IPS DF 6.9 (cell line): ENCODE measurements at places on chromosomes 4 and X.

DNA sequence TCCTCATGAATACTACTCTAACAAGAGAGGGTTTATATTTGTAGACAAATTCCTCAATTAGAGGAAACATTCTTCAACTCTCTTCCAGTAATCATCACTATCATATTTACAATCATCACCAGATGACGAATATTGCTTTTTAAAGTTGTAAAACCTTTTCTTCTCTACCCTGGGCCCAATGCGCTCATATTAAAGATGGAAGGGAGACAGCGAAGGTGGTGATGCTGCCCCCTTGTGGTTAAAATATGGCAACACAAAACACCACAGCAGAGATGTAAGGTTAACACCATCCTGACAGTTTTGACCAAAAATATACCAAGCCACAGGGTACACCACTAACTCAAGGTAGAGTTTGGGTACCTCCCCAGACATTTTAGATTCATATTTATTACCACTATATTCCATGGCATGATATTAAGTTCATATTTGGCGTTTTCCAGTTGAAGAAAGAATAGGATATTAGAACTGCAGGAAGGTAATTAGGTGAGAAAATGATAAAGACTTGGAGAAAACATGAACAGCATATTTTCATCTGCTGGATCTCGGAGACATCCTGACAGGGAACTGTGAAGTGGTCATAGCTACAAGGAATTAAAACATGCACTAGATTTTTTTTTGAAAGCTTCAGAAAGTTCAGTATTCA is 72.8 kb downstream of the SLC9A7 start:
- DNase-seq, result peak; percentile 9

GRCh38 chr4:81221303-81222081 is 6.5 kb upstream of the PRKG2 start:
- DNase-seq, result no peak

- DNase-seq, result no peak
These were observed 51.8 kb upstream of the JADE1 start for GRCh38 chr4:128757712-128758111.

GRCh38 chr4:156571146-156571545 is 400.5 kb downstream of the PDGFC start:
- no peak for DNase-seq

- no peak for DNase-seq
These were observed 18.8 kb downstream of the MCUB start for GRCh38 chr4:109578846-109579245.

DNA sequence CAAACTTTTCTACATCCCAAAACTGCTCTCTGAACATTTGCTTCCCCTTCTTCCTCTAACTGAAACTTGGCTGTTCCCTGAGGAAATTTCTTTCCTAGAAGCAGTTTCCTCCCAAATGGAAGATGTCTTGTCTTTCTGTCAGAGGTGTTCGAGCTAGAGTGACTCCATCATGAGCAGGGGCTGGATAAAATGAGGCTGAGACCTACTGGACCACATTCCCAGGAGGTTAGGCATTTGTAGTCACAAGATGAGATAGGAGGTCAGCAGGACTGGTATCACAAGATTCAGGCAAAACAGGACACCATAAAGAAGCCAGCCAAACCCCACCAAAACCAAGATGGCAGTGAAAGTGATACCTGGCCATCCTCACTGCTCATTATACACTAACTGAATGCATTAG is 35.8 kb upstream of the PGRMC2 start:
- no peak for DNase-seq

DNA sequence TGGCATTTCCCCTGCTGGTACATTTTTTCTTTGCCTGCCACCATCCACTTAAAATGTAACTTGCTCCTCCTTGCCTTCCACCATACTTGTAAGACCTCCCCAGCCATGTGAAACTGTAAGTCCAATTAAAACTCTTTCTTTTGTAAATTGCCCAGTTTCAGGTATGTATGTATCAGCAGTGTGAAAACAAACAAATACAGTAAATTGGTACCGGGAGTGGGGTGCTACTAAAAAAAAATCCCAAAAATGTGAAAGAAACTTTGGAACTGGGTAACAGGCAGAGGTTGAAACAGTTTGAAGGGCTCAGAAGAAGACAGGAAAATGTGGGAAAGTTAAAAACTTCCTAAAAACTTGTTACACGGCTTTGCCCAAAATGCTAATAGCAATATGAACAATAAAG is 16.3 kb downstream of the ARHGEF9 start:
- no peak for DNase-seq

DNA sequence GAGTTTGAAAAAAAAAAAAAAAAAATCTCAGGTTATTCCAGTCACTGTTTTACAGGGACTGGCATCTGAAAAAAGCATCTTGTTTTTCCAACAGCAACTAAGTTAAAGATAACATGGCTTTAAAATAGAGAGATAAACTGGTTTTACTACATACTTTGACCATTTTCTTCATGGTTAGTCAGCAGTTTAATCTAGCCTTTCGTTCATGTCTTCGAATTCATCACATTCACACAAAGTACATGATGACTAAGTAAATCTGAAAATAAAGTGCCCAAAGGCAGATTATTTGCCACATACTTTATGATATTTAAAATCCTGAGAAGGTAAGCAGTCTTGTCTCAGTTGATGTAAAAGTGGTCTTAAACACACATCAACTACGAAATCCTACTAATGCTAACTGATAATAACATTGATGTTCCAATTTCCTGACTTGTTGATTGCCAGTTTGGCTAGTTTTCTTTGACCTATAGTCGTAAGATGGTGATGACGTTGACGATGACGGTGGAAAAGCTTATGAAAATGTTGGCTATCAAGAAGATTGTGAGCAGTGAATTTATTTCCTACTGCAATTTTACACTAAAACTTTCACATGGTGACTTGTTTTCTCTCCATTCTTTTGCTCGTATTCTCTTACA is 540.5 kb upstream of the BOD1L1 start:
- DNase-seq, result no peak

- no peak for DNase-seq
These were observed 373.7 kb downstream of the AR start for GRCh38 chrX:67917421-67918010.

DNA sequence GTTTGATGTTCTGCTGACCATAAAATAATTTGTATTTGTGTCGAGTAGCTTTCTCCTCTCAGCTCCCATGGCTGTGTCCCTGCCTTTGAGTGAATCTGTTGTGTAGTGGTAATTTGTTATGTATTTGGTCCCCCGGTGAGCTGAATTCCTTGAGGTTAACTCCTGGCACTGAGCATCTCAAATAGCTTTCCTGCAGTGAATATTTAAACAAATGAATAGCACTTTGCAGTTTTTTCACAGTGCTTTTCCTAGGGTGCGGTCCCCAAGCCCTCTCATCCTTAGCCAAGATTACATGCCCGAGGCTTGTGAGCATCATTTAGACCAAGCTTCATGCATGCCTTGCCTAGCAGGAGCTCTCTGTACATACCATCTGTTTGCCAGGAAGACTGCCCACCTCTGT is 74.2 kb downstream of the CLDN34 start:
- DNase-seq, result no peak

DNA sequence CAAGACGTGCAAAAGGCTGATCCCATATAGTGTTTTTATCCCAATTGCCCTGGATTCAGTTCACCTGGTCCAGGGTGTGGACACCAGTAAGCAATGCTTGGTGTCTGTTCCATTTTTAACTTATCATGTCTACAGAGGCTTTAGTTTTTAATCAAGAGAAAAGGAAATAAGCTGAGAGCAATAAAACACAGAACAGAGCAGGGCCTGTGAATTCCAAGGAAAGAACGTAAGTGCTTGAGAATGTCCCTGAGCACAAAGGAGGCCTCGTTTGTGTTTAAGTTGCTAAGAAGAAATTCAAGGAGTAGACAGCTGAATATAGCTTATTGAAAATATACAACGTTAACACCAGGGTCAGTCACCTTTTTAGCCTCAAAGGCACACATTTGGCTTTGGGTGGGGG is 191.3 kb downstream of the GPC3 start:
- no peak for DNase-seq

DNA sequence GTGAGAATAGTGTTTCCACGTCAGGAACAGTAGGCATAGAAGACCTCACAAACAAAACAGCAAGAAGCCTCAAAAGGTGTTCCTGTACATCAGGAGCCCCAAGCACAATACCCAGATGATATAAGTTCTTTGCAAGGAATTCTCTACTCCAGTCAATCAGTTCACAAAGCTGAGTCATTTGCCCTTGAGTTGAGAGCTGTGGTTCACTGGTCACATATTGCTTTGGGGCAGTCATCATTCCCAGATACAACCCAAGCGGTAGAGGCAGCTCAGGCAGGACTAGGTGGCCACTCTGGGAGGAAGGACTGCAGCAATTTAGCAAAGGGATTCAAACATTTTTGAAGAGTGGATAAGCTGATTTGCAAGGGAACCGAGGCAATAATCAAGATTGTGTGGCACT is 551.5 kb upstream of the ZFP42 start:
- no peak for DNase-seq

GRCh38 chr4:80202190-80202711 is 4.9 kb downstream of the PRDM8 start:
- DNase-seq, result no peak

GRCh38 chrX:47807548-47807947 is 29.2 kb upstream of the ZNF81 start:
- no peak for DNase-seq

GRCh38 chr4:122917731-122918130 is 4.7 kb downstream of the NUDT6 start:
- DNase-seq, result no peak

DNA sequence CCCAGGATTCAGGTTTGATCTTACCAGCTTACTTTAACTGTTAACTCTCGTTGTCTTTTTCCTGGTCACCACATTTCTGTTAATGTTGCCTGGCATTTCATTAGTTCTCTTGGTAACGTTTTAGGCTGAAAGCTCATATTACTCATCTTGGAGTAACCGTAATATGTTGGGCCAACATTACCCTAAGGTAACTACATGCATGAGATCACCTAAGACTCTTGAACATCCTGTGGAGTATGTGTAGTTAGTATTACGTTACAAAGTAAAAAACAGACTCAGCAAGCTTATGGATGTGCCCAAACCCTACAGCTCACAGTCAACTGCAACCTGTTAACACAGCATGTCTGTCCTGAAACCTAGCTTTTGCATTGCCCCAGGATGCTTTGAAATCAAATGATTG is 203.3 kb upstream of the HS3ST1 start:
- no peak for DNase-seq

DNA sequence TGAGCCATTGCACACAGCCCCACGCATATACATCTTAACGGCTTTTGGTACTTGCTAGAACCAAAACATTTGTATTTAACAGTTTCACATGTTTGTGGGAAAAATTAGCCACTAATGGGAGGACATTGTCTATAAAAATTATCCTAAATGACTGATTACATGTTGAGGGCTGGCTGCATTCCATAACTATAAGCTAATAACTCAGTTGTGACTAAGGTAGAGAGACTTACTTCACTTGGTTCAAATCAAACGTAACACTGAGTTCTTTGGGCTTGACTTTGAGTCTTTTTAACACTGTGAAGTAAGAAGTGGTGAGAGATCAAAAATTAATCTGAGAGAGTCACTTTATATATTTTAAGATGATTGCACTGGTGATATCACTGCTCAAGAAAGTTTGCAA is 47.9 kb upstream of the PGRMC2 start:
- no peak for DNase-seq
